ENCODE measurements at places on chromosomes 3 and 15.

- no peak for DNase-seq
Measured at GRCh38 chr15:101773496-101774100, 29.7 kb upstream of the OR4F6 start.

DNA sequence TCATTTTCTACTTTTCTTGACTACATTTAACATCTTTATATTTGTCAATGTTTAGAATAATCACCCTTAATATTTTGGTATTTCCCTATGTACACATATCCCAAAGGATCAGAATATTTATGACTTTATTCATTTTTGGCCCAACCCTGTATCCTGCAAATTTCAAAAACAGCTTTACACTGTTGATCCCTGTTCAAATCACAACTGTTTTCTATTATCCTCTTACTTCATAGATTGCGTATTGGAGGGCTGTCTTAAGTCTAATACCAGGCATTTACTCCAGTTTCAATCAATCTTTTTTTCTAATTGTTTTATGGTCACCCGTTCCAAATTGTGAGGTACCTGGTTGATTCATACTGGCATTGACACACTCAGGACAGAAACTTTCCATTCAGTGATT is 107.9 kb downstream of the RPL22L1 start:
- no peak for DNase-seq

DNA sequence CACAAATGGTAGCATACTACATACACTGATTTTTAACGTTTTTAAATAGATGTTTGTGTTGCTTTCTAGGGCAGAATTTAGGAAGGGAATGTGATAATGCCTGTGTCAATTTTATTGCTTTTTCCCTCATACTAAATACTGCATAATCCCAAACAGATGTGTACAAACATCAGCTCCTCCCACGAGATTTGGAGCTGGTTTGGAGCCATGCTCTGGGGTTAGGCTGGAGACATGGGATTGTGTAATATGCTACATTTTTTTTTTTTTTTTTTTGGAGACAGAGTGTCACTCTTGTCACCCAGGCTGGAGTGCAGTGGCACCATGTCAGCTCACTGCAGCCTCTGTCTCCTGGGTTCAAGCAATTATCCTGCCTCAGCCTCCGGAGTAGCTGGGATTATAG is 80.1 kb downstream of the EBLN2 start:
- DNase-seq: no peak

- DNase-seq: peak; percentile 68
Measured at GRCh38 chr3:108477511-108478147, 32.8 kb downstream of the MYH15 start.

- DNase-seq: no peak
Measured at GRCh38 chr3:159172473-159172872, 370.6 kb downstream of the MFSD1 start.
